ENCODE measurements at places on chromosomes 16 and 17. TPM values are rescaled to one million over a fixed set of nuclear protein-coding genes. Genes with fewer than 3 reads are reported as not detected.
A peak's percentile ranks its signal among the peaks of the same experiment; 100 is the strongest.

Gene MT1A
- total RNA-seq = 4.7 TPM

Gene SNX11
- total RNA-seq = 19.2 TPM

Gene CMTM2
- total RNA-seq = not detected

Gene CD300A
- total RNA-seq = 7.9 TPM

Gene CD300E
- total RNA-seq = 0.39 TPM

Gene IL17C
- total RNA-seq = not detected

Gene MEIOC
- not detected for total RNA-seq

Gene RAD51D
- total RNA-seq = 8.8 TPM

Gene KCNH4
- 0.06 TPM for total RNA-seq

Gene PRSS27
- 0.34 TPM for total RNA-seq

Gene KRT38
- not detected for total RNA-seq

DNA sequence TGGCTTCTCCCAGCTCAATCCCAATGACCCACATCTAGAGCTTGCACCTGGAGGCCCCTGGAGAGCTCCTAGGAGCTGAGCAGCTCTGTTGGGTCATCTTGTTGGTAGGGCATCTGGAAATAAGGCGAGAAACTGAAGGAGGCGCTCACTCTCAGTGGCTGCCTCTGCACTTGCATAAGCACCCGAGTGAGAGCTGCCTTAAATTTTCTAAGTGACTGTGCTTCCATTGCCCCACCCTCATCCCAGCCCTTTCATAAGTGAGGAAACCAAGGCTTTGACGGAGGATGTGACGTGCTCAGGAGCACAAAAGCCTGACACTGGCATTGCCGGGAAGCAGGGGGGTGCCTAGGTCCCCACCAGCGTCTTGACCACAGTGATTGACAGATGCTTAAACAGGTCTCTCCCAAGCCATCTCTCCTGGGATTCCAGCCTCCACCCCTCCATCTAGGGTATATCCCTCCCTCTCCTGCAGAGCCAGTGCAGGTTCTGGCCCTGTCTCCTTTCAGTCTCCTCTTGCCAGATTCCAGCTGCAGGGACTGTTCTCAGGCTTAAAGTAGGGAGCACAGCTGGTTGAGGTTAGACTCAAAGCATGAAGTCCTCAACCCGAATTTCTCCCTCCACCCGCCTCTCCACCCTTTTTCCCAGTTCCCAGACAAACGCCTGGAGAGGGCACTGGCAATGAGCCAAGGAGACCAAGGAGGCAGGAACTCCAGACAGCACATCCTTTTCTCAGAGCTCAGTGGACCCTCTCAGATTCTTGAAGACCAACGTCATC lies 113.7 kb downstream of the IRX5 start:
- no peak for DNase-seq

GRCh38 chr17:45888392-45888791 lies 6.0 kb upstream of the MAPT start:
- no peak for DNase-seq

DNA sequence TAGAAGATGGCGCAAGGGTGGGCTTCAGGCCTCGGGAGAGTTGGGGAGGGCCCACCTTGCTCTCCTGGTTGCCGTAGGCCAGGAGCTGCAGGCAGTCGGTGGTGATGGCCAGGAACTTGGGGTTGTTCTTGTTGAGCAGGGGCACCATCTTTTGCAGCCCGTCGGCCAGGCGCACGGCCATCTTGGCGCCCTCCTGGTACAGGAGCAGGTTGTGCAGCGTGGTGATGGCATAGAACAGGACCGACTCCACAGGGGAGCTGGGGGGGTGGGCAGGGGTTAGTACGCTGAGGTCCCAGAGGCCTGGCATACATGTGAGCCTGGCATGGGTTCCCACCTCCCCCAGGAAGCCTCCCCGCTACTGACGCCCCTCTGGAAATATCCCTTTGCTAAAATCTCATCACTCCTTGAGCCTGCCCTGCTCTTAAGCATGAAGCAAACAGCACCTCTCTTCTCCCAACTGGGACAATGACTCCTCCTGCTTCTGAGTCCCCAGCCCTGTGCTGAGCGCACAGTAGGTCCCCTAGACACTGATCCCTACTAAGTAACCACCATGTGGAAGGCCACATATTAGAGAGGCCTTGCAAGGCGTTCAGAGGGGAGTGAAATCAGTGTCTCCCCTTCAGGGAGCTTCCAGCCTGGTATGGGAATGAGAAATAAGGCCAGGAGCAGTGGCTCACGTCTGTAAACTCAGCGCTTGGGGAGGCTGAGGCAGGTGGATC lies 19.0 kb downstream of the JUP start:
- DNase-seq = no peak

DNA sequence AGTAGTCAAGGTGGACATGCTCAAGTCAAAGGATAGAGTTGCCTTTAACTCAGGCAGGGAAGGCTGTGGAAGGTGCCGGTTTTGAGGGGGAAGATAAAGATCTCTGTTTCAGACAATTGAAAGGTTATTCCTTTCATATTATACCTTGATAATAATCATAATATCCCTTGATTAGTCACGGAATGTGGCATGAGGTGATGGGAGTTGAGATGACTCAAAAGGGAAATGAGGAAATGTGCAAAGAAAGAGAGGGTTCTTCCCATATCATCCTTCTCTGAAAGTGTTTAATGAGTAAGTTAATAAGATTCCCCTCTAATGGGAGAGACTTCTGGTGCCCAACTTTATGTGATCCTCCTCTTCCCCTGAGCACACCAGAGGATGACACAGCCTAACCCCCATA lies 43.1 kb upstream of the HS3ST2 start:
- no peak for DNase-seq

DNA sequence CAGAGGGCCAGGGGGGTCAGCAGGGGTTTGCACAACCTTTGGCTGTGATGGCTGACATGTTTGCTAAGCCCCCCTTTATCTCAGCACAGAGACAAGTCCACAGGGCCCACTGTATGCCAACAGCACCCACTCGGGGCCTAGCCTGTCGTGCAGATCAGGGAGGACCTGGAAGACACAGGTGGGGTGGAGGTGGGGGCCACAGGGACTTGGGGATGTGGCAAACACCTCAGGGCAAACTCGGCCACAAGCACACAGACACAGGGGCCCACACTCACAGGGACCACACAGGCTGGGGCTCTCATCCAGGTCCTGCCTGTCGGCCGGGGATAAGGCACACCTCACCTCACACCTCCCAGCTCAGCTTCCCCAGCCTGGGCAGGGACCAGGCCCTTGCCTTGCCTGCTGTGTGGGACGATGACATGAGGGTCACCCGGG lies 87.9 kb downstream of the C16orf78 start:
- DNase-seq = no peak

GRCh38 chr17:77965352-77965751 lies 6.8 kb downstream of the TNRC6C start:
- no peak for DNase-seq

GRCh38 chr16:52611817-52612673 lies 65.1 kb upstream of the TOX3 start:
- DNase-seq = peak; percentile 70

GRCh38 chr17:82492643-82493225 lies 26.8 kb upstream of the FOXK2 start:
- DNase-seq = no peak

DNA sequence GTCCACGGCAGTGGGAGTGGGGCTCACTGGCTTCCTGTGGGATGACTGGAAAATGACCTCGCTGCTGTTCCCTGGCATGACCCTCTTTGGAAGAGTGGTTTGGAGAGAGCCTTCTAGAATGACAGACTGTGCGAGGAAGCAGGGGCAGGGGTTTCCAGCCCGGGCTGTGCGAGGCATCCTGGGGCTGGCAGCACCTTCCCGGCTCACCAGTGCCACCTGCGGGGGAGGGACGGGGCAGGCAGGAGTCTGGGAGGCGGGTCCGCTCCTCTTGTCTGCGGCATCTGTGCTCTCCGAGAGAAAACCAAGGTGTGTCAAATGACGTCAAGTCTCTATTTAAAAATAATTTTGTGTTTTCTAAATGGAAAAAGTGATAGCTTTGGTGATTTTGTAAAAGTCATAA lies 7.8 kb upstream of the RNF213 start:
- peak; percentile 84 for DNase-seq

- no peak for DNase-seq
Measured at GRCh38 chr16:82630688-82631087, 3.9 kb downstream of the CDH13 start.

DNA sequence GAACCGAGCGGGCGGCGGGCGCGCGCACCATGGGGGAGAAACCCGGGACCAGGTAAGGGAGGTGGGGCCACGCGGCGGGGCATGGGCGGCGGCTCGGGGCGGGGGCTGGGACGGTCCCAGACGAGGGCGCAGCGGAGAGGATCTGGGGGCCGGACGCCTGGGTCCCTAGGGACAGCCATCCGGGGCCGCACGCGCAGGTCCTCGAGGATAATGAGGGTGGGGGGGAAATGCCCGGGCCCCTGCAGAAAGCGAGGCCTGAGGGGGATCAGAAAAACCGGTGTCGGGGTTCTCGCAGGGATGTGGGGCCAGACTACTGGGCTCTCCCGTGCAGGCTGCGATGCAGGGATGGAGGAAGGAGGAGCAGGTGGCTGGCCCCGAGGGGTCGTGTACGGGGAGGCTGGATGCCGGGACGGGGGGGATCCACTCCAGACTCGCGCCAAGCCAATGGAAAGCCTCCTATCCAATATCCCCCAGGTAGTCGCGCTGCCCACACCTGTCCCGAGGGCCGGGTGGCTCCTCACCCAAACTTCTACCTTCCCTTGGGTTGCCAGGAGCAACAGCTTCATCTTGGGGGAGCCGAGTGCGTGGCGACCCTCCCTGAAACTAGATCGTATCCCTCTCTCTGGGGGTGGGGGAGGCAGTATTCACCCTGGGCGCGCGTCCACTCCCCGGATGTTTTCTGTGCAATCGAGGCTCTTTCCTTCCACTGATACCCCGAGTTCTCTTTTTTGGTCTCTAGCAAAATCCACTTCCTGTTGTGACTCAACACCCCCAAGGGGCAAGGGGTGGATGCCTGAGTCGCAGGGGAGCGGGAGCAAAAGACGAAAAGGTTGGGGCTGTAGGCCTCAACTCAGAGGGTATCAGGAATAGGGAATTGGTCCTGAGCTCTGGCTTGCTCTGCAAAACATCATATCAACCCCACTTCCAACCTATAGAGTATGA lies 532 bp downstream of the ARRB2 start:
- DNase-seq = peak; percentile 51

GRCh38 chr17:68435876-68436842 lies 21.1 kb downstream of the WIPI1 start:
- peak; percentile 69 for DNase-seq

GRCh38 chr17:18968945-18969887 lies 17.3 kb downstream of the SLC5A10 start:
- DNase-seq = peak; percentile 94

GRCh38 chr16:8370374-8371270 lies 219.7 kb downstream of the TMEM114 start:
- DNase-seq = no peak

DNA sequence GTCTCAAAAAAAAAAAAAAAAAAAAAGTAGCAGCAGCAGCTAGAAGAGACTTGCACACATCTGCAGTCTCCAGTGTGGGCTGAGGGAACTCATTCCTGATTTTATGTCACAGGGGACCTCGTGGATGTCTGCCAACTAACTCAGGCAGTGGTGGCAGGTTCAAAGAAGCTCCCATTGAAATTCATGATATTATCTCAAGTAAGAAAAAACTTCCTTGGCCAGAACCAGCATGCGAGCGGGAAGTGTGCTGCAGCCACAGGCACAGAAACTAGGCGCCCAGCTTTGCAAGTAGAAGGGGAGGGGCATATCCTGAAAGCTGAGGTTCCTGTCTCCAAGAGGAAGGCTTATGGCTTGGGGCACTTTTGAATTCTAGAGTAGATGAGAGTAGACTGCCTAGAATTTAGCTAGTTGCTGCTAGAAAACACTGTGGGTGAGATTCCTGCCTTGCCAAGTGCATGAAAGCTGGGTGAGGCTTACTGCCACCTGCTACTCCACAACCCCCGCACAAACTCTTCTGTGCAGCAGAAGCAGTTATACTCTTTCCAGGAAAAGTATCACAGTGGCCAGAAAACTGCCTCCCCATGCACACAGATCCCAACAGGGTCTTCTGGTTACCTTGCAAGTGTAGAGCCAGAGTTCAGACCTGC lies 603.8 kb upstream of the CA10 start:
- no peak for DNase-seq

- DNase-seq = no peak
Measured at GRCh38 chr17:74383141-74383540, 15.8 kb downstream of the GPR142 start.

DNA sequence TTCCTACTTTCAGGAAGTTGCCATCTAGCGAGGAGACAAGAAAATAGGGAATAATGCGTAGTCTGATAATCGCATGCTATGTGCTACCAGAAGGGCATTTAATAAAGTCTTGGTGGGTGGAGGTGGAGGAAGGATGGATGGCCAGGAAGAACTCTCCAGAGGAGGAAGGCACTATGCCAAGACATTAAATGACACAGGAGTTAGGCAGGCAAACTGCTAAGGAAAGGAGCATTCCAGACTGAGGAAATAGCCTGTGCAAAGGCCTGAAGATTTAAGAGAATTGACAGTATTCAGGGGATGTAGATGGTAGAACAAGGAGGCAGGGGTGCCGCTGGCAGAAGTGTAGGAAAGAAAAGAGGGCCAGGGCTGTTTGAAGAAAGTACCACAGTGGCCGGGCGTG lies 19.3 kb upstream of the ARHGAP44 start:
- no peak for DNase-seq

DNA sequence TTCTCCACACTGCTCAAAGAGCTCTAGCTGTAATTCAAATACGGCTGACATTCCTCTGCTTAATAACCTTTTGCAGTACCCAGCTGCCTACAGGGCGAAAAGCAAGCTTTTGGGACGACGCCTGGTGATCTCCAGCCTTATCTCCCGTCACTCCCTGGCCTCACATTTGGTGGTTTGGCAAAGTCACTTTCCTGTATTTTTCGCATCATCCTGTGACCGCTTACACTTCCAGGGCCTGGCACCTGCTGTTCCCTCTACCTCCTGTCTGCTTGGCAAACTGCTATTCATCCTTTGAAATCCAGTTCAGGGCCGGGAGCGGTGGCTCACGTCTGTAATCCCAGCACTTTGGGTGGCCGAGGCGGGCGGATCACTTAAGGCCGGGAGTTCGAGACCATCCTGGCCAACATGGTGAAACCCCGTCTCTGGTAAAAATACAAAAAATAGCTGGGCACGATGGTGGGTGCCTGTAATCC lies 2.7 kb upstream of the BHLHA9 start:
- no peak for DNase-seq

DNA sequence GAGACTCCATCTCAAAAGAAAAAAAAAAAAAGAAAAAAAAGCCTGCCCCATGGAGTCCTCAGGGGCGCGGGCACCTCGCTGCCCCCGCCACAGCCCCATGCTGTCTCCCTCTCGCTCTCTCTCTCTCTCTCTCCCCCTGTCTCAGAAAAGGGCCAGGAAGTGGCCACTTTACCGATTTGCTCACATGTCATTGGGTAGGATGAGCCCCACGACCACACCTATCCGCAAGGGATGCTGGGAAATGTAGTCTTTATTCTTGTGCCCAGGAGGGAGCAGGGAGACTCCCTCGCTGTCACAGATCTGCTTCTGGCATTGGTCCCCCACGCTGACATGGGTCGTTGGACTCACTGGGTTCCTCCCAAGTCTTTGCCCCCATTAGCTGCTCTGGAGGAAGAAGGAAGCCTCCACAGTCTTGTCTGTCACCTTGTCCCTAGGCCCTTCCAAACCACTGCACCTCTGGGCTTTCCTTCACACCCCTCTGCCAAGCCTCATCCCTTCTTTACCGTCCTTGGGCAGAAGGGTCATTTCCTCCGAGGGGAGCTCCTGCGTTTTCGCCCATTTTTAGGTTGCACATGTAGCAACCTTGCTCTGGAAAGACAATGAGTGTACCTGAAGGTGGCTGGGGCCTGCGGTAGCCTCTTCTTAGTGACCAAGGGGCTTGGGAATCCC lies 6.9 kb upstream of the GJD3 start:
- DNase-seq = no peak

GRCh38 chr17:80647746-80648145 lies 103.1 kb downstream of the RPTOR start:
- DNase-seq = no peak

GRCh38 chr16:75238132-75238852 lies 13.1 kb downstream of the BCAR1 start:
- no peak for DNase-seq
